Activated CD4-positive, alpha-beta T cell treated with anti-CD3 and anti-CD28 coated beads, Interleukin-2, amount 50 U/mL, for 48 hours (primary cell): ENCODE measurements at places on chromosomes 1 and 21.
A peak's percentile ranks its signal among the peaks of the same experiment; 100 is the strongest.

GRCh38 chr1:153389973-153390879 lies 647 bp downstream of the S100A8 start:
- DNase-seq, result no peak

DNA sequence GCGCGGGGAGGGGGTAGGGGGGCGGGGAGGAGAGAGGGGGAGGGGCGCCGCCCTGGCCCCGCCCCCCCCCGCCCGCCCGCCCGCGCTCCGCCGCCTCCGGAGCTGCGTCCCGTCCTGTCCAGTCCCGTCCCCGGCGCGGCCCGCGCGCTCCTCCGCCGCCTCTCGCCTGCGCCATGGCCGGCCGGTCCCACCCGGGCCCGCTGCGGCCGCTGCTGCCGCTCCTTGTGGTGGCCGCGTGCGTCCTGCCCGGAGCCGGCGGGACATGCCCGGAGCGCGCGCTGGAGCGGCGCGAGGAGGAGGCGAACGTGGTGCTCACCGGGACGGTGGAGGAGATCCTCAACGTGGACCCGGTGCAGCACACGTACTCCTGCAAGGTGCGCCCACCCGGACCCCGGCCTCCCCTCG lies at the start of gene AGRN:
AGRN (plus strand) TSS at position 121 of the 405 bp plus-strand sequence; CDS start at position 174, 53 bp downstream.
- peak; percentile 37 for DNase-seq

GRCh38 chr1:41672173-41672572 lies 187.7 kb upstream of the EDN2 start:
- DNase-seq, result no peak

- DNase-seq, result peak; percentile 85
Measured at GRCh38 chr1:150561254-150561973, 12.2 kb downstream of the ADAMTSL4 start.

- DNase-seq, result no peak
Measured at GRCh38 chr1:67890857-67891256, 57.6 kb upstream of the GNG12 start.

- DNase-seq, result no peak
Measured at GRCh38 chr1:58739856-58740466, 40.1 kb upstream of the MYSM1 start.

DNA sequence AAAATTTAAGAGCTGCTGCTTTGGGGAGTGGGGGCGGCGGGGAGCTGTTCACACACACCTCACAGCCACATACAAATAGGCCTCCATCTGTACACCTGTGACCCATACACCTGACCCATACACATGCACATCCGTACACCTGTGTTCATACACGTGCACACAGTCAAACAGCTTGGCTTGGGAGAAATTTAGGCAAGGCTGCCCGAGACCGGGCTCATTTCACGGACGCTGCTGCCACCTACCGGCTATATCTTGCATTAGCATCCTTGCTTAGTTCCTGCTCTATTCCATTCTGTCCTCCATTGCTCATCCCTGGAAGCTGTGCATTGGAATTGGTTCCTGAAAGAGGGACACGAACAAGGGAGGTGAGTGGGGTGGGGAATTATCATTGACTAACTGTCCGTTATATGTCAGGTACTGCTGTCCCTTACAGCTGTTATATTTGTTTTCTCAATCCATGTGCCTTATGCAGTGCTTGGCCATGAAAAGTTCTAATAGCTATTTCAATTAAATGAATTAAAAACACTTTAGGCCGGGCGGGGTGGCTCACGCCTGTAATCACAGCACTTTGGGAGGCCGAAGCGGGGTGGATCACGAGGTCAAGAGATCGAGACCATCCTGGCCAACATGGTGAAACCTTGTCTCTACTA lies 37.1 kb upstream of the EPB41 start:
- DNase-seq, result peak; percentile 83

GRCh38 chr1:2845869-2846268 lies 44.4 kb upstream of the TTC34 start:
- no peak for DNase-seq

- DNase-seq, result no peak
Measured at GRCh38 chr1:50110151-50110550, 1.4 kb downstream of the ELAVL4 start.

- DNase-seq, result no peak
Measured at GRCh38 chr1:7495962-7496361, 275.1 kb upstream of the VAMP3 start.

GRCh38 chr1:98119796-98120195 lies 199.0 kb upstream of the DPYD start:
- DNase-seq, result no peak

GRCh38 chr21:41593051-41593759 lies 85.2 kb upstream of the TMPRSS2 start:
- DNase-seq, result no peak

DNA sequence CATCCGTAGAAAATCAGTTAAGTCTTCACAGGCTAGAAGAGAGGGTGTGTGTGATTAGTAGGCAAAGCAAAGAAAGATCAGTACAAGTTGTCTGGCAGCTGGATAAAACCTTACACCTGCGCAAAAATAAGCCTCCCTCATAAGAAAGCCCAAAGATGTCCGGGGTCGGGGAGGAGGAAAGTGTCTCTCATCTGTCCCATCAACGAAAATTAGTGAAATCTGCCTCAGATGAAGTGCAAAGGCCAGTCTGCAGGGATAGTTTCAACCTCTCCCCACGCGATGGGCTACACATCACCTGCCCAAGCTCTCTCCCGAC lies 333.9 kb downstream of the SRGAP2C start:
- DNase-seq, result no peak

DNA sequence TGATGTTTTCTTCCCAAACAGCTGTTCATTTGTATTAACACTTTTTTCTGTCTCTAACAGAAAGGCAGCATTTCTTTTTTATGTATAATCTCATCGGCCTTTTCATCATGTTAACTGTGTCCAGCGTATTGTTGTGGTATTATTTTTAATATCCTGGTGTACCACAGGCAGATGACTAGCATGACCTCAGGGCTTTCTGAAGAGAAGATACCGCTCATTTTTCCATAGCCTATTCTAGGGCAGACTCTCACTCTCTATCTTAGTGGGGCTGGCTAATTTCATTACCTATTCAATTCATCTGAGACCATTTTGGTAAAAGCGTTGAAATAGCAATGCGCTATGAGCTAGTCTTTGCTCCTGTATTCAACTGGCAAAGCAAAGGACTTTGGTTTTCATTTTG lies 209.9 kb downstream of the SDCCAG8 start:
- no peak for DNase-seq

GRCh38 chr21:41786509-41786987 lies 19.7 kb upstream of the RIPK4 start:
- DNase-seq, result no peak

DNA sequence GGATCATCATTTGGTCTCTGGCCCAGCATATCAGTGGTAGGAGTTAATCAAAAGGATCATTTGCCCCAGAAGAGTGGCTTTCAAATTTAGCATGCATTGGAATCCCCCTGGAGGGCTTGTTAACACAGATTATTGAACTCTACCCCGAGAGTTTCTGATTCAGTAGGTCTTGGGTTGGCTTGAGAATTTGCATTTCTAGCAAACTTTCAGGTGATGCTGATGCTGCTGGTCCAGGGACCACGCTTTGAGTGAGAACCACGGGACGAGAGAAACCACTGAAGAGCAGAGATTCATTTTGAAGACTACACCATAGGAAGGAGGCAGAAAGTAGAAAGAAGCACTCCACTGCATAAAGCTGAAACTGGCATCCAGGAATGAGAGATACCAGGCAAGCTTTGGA lies 81.3 kb upstream of the DUSP10 start:
- DNase-seq, result no peak

- DNase-seq, result no peak
Measured at GRCh38 chr1:167202049-167202448, 18.6 kb upstream of the POU2F1 start.

GRCh38 chr1:232211149-232211548 lies 418.8 kb downstream of the SIPA1L2 start:
- DNase-seq, result no peak

DNA sequence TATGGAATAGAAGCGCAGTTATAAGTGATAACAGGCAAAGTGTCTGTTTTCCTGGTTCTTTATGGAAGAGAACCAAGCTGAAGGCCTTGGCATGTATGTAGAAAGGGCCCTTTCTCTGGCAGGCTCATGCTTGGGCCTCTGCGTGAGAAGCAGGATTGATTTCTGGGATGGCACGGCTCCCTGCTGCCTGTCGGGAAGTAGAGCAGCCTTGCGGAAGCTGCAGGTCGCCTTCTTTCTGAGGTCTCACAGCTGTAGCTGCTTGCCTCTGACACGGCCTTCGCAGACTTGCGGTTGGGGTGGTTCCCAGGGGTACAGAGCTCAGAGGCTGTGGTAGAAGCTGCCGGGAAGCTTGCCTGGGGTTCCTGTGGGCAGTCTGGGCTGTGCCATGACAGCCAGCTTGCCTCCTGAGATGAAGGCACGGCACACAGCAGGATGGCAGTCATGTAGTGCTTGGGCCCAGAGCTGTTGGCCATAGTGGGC lies 39.4 kb downstream of the TRAPPC10 start:
- no peak for DNase-seq

- DNase-seq, result no peak
Measured at GRCh38 chr1:116605315-116605714, 34.5 kb upstream of the CD58 start.

DNA sequence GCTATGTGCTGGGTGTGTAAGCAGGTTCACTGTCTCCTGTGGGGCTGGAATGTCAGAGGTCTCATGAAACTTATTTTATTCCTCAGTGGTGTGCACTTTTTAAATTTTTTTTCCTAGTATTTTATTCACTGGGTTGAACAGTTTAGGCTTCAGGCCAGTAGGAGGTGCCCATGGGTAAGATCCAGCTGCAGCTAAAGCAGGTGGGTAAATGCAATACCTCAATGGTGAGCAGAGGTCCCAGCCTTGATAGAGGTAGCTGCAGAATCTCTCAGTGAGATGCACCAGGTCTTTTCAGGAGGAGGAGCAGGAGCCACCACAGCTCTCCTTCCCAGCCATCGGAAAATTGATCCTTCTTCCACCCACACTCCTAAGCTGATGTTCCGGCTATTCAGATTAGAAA lies 12.6 kb upstream of the OR6N2 start:
- peak; percentile 41 for DNase-seq

GRCh38 chr1:88867743-88868521 lies 23.4 kb downstream of the GTF2B start:
- no peak for DNase-seq

GRCh38 chr1:32886004-32886827 lies at the start of gene HPCA:
HPCA (plus strand) TSS chr1:32886491; CDS start chr1:32888899, 2,408 bp downstream.
- DNase-seq, result peak; percentile 48

- DNase-seq, result no peak
Measured at GRCh38 chr1:219990782-219991510, 55.4 kb downstream of the EPRS1 start.

DNA sequence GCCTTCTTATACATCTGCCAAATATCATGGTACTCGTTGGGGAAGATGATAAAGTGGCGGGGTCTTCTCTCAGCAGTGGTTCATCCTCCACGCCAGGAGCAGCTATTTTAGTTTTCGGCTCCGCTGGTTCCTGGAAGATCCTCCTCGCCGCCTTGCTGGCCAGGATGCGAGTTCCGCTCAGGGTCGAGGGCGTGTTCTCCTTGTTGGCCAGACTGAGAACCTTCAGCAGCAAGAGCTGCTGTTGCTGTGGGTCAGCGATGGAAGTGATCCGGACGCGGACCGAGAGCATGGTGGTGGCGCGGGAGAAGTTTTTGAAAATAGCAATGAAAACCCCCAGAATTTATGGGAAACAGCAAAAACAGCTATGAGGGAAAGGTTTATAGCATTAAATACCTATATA lies 11.4 kb upstream of the CFAP126 start:
- DNase-seq, result peak; percentile 39

DNA sequence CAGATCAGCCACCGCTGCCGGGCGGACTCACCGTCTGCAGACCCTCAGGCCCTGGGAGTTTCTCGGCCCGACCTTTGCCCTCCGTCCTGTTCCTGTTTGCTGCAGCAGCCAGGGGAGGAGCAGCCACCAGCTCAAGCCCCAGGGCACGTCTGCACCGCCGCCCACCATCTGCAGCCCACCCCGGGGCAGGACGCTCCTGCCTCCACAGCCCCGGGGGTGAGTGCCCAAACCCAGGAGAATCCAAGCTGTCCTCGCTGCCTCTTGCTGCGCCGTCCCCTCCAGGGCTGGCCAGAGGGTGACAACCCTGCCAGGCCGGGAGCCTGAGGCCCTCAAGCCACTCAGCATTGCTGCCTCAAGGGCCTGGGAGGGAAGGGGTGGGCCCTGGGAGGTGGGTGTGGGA lies 1.2 kb upstream of the SLC25A34 start:
- no peak for DNase-seq

DNA sequence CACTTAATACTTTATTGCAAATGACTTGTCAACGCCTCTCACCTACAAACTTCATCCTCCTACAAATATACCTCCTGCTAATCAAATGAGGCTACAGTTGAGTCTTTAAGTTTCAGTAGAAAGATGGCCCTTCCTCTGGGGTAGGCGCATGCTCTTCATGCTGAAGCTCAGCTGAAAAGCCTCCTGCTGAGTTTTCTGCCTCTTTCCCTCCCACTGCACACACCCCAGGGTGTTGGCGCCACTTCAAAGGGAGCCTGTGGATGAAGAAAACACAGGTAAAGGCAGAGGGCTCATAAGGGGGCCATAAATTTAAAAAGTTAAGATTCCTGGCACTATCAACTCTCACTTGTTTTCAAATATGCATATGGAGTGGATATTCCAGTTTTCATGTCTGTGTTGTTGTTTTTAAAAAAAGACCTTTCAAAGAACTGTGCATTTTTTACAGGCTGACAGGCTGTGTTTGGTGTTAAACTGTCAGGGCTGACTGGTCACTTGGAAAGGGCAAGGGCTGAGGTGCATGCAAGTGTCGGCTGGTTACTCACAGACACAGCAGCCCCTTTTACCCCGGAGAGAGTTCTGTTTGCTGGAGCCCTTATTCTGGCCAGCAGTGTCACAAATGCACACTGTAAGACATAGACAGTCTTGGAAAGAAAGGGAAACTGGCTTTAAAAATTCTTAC lies 42.9 kb upstream of the LGALS8 start:
- DNase-seq, result no peak

- peak; percentile 71 for DNase-seq
Measured at GRCh38 chr1:160625725-160626498, 20.9 kb downstream of the SLAMF1 start.

- no peak for DNase-seq
Measured at GRCh38 chr1:230102472-230102871, 35.4 kb downstream of the GALNT2 start.

DNA sequence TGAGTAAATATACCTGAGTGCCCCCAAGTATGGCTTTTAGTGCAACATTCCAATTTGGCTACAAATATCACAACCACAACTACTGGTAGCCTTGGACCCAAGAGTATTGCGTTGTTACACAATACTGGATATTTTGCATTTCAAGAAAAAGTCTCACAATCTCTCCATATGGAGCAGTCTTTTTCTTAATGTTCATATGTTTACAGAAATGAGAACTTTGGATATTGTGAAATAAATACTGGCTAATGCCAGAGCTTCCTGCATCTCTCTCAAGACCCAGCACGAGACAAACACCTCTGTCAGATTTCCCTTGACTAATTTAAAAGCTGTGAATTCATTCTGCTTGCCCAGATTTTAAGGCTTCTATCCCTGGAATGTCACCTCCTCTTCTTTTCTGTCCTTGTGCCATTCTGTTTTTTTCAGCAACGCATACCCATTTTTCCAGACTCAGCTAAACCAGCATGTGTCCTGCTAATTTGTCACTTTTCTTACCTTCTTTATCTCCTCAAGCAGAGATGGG lies 136.2 kb upstream of the BACE2 start:
- DNase-seq, result no peak

GRCh38 chr1:22544606-22545005 lies 18.7 kb upstream of the EPHA8 start:
- no peak for DNase-seq

- no peak for DNase-seq
Measured at GRCh38 chr1:21775550-21775914, 7.4 kb downstream of the USP48 start.
